Caudate nucleus (tissue), 63 donors: ENCODE measurements at places on chromosomes 2 and 18.

DNA sequence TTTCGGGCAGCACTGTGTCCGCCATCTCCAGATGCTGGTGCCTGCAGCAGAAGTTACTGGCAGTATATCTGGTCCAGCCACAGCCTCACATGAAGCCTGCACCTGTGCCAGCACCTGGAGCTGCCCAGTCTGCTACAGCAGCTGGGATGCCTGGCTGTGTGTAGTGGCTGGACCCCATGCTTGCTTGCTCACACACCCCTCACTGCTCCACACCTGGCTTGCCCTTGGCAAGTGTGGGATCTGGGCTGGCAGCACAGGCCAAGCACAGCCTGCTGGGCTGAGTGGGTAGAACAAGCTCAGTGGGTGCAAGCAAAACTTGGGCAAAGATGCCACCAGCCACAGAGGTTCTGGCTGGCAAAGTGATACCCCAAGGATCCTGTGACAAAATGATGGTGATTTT lies 209.4 kb upstream of the RASGRP3 start:
- DNase-seq: no peak

DNA sequence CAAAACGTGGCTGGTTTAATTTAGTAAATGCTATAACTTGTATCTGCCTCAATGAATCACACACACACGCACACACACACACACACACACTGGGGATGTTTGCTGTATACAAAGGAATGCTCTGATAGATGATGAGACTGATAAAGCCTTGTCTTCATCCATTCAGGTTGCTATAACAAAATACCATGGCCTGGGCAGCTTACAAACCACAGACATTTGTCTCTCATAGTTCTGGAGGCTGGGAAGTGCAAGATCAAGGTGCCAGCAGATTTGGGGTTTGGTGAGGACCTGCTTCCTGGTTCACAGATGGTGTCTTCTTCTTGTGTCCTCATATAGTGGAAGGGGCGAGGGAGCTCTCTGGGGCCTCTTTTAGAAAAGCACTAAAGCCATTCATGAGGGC lies 149.5 kb upstream of the HDAC4 start:
- DNase-seq: no peak

DNA sequence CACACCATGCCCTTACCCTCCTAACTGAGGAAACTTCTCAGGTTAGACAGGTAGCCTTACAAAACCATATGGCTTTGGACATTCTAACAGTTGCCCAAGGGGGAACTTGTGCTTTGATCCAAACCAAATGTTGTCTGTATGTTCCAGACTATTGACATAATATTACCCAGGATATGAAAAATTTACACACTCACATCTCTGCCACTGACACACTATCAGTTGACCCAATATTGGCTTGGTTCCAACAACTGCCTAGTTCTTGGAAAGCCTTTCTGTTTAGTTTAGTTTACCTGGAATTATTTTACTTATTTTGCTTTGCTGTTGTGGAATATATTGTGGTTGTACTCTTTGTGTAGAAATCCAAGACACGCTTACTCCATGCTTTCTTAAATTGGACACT lies 178.4 kb downstream of the RNF152 start:
- no peak for DNase-seq

- DNase-seq: no peak
Observed at GRCh38 chr2:119414894-119415293, 16.8 kb upstream of the TMEM37 start.

- DNase-seq: no peak
Observed at GRCh38 chr2:235078182-235078581, 126.4 kb downstream of the SH3BP4 start.

DNA sequence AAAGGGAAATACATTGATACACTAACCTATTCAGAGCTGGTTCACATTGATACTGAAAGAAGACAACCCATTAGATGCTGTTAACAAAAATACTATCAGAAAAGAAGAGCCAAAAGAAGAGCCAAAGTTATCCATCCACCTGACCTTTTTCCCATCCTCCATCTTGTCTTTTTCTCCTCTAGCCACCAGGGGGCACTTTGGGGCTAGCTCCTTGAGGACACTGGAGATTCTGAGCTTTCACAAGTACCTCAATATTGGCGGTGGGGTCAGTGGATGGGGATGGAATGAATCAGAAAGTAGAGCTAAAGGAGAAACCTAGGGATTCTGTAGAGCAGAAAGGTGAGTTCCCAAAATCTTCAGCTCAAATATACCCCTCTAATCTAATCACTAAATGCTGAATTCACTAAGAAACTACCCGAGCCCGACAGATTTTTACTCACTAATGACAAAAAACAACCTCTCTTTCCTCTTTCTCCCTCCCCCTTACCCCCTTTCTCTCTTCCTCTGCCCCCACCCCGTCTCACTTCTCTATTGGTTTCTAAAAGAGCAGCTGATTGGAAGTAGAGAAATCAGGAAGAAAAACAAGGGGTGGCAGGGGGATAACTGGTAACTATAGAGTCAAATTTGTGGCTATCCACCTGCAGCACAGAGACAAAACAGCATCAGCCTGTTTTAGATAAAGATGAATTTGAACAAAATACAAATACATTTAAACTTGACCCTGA lies 203.3 kb downstream of the TCF4 start:
- no peak for DNase-seq

DNA sequence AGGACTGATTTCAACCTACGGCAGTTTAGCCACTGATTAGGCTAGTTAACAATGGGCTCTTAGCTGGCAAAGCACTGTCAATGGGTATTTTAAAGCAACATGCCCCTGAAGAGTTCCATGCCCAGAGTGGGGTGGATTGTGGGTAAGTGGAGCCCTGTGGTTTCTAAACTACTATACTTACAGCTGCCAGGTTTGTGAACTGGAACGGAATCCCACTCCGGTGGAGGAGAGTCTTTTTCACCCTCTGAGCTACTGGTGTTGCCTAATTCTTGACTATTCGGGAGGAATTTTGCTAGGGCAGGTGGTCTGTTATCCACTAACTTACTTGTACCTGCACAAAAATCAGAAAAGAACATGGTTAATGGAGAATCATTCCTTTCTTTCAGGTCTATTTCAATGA lies 52.6 kb downstream of the ZAP70 start:
- DNase-seq: no peak

GRCh38 chr2:201542291-201542690 lies 90.8 kb downstream of the STRADB start:
- DNase-seq: no peak

GRCh38 chr18:13525381-13526029 lies 200.9 kb downstream of the FAM210A start:
- DNase-seq: no peak

DNA sequence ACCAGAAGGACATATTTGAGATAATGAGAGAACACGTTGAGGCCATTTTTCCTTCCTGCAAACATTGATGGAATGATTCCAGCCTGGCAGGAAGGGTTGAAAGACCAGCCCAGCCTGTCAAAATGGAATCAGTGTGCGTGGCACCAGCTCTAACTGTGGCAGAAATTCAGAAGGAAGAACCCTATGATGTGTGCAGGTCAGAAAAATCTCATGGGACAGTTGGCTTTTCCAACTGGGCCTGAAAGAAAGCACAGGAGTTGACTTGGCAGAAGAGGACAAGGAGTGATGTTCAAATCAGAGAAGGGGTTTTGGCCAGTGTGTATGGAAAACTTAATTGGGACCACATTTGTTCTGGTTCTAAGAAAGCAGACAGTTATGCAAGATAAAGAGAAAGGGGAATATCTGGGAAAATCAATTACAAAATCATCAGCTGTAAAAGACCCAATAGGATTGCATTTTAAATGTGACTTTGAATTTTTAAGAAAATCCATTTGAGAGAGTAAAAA lies 192.8 kb upstream of the PID1 start:
- DNase-seq: no peak

DNA sequence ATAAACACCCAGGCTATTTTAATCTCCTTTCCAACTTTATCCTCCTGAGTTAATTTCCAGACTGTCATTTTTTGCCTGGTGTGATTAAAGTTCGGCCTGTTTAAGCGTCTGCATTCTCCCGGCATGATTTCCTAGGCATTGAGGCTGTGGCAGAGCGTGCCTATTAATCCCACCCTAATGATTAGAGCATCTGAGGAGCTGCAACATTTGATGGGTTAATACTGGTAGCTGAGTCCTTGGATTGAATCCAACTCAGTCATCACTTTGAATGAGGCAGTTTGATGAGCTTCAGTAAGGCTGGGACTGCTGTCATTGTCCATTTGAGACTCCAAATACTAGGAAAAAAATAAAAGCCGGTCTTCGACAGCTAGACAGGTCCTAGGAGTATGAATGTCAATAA lies 882.5 kb downstream of the SLC4A3 start:
- DNase-seq: no peak

GRCh38 chr2:46995844-46996243 lies 80.2 kb upstream of the MCFD2 start:
- no peak for DNase-seq

DNA sequence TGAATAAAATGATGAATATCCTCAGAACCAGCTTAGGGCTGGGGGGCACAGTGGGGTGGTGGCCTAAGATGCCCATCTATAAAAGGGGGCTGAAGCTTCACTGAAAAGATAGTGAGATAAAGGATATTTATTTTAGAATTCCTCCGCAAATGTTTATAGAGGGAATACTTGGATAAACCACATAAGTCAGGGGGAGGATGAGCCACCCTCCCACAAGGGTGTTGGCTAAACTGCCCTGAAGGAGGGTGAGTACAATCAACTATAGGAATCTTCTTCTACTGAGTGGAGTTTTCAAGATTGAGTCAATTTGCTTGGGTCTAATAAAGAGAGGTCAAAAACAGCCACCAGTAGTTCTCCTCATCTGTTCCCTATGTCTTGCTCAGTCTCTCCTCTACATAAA lies 114.5 kb upstream of the TANK start:
- no peak for DNase-seq

DNA sequence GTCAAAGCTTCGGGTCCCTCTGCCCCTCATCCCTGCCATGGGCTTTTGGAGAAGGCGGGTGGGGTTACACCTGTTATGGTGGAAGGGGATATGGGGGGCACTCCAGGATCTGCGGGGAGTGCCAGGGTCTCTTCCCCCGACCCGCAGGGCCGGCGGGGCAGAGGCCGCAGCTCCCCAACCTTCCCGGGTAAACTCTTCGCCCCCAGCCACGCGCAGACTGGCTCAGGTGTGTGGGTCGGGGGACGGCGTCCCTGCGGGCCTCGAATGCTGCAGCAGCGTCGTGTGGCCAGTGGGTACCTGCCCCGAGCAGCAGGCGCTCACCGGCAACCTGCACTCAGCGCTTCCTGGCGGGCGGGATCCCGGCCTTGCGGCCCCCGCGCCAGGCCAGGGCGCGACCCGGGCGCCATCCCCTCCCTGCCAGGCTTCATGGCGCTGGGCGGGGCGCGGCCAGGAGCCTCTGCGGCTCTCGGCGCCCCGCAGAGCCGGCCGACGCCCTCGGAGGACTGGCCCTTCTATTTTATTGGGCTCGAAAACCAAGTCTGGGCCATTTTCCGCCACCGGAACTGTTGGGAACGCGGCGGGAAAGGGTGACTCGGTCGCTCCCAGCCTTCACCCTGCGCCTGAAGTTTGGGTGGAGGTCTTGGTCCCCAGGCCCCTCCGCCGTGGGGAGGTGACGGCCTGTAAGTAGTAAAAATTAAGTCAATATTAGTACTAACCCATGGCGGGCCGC lies 4.5 kb downstream of the GBX2 start:
- DNase-seq: no peak

- DNase-seq: no peak
Observed at GRCh38 chr2:42932271-42933151, 140.1 kb upstream of the HAAO start.

DNA sequence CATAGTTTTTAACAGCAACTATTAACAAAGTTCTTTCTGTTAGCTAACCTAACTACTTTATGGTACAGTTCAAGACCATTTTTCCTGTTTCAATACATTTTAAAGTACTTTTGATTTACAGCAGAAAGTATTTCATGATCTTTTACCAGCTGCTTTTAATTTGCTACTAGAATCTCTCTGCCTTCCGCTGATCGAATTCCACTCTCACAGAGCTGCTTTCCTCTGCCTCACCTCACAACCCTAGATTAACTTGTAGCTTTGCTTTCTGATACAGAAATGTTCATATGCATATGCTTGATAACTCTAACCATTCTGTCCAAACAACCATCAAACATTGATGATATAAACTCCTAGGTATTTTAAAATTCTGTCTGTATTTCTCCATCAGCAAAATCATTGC lies 463.2 kb upstream of the ZEB2 start:
- DNase-seq: no peak

- DNase-seq: no peak
Observed at GRCh38 chr2:235132651-235133050, 180.8 kb downstream of the SH3BP4 start.

- DNase-seq: no peak
Observed at GRCh38 chr2:190261851-190262250, 57.8 kb downstream of the HIBCH start.

DNA sequence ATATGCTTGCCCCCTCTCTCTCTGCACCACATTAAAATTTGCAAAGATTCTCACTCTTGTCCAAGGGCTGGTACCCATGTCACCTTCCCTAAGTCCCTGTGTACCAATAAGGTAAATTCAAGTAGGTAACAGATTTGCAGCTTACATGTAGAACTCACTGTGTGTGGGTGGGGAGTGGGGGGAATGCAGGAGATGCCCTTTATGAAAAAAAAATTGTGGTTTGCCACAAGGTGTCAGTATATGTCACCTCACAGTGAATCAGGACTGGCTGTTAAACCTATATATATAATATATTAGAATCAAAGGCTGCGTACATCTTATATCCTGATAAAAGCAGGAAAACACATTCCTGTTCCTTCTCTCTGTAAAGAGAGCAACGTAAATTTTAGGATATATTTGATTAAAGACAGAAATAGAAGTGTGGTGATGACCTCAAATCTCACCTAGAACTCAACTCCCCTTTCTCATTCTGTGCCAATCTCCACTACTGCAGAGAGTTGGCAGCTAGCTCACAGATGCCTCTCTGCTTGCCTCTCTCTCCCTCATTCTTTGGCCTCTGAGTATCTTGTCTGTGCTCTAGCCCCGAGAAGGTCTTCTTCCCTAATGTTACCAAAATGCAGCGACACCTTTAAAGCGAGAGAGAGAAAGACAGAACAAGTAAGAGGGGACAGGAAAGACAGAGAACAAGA lies 536 bp downstream of the XDH start:
- DNase-seq: no peak

DNA sequence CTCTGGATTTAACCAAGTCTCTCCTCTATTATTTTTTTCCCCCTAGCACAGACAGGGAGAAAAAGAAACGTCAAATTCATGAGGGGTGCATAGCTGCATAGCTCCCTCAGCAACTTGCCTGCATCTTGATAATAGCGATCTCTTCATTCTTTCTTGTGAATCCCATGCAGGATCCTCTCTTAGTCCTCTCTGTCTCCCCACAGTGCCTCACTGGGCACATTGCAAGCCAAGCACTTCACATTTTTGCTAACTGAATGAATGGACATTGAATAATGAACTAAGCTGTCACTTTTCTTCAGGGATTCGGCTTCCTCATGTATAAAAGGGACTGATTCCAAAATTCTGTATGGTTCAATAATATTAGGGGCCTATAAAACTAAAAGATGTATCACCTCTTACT lies 2.9 kb upstream of the EPB41L3 start:
- DNase-seq: no peak

GRCh38 chr18:22702806-22703205 lies 230.3 kb upstream of the RBBP8 start:
- no peak for DNase-seq

- DNase-seq: no peak
Observed at GRCh38 chr2:64298161-64298560, 153.9 kb upstream of the PELI1 start.
